ENCODE measurements at places on chromosomes 1 and 21.
A peak's percentile ranks its signal among the peaks of the same experiment; 100 is the strongest.

GRCh38 chr1:67261680-67262079 lies 46.0 kb upstream of the IL12RB2 start:
- no peak for DNase-seq

GRCh38 chr1:110433803-110434202 lies 17.1 kb upstream of the PROK1 start:
- DNase-seq = peak; percentile 17

DNA sequence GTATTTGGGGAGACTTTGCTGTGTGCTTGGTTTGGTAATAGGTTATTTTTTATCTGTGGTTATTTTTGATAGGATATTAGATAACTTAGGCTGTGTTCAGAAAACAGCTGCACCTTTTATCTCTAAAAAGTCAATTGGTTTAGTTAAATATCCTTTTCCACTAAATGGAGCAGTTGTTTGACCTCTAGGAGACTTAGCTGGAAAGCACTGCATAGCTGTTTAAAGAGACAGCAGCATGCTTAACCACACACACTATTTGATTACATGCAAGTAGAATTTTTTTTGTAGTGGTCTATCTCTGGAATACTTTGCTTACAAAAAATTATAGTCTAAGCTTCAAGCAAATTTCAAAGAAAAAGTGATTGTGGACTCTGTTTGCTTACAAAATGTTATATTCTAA lies 6.5 kb upstream of the PALMD start:
- DNase-seq = no peak

- no peak for DNase-seq
Measured at GRCh38 chr1:231188072-231188471, 26.2 kb downstream of the TRIM67 start.

- no peak for DNase-seq
Measured at GRCh38 chr1:157140063-157140588, 1.9 kb upstream of the ETV3 start.

- DNase-seq = peak; percentile 98
Measured at GRCh38 chr1:154607609-154608396, at the start of gene ADAR. Gene ADAR, minus strand, starts transcription at chr1:154608186. Its CDS starts 180 bp downstream, at chr1:154608006.

- DNase-seq = no peak
Measured at GRCh38 chr1:180888870-180889269, 23.8 kb upstream of the KIAA1614 start.

DNA sequence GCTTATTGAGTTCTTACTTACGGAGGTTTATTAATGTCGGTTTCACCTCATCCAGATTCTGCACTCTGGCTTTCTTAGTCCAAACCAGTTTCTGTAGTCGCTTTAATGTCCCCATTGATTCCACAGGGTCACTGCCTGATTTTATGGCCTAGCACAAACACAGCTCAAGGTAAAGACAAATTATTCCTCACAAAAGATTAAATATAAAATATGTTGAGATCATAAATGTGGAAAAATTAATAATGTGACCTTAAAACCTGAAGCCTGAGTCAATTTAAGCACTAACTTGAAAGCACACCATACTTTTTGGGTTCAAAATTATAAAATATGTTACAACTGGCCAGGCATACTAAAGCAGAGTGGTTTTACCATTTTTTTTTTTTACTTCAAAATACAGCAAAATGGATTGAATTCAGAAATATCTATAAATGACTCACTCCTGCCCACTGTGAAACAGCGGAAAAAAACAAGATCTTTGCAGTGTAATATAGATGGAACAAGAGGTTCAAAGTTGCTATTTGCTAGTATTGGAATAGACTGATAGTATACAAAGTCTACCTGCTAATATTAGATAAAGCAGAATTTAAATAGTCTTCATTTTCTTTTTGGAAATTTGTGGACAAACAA lies 37.6 kb upstream of the SAMSN1 start:
- DNase-seq = no peak

GRCh38 chr1:229094476-229095311 lies 176.2 kb upstream of the RAB4A start:
- DNase-seq = no peak

DNA sequence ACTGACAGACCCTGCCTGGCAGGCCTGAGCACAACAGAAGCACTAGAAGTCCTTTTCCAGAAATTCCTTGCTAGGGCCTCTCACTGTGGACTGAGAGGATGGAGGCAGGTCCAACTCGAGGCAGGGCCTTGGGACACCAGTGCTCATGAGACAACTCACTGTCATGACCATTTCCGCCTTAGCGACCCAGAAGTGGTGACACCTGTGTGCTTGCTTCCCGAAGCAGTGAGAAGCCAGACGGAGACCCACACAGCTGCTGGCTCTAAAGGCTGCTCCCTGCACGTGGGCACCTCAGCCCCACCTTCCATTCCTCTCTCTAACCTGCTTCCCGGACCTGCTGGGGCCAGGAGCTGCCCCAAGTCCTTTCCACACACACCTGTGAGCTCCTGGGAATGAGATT lies 33.0 kb downstream of the KCNC4 start:
- no peak for DNase-seq

- no peak for DNase-seq
Measured at GRCh38 chr1:63632110-63632509, 38.9 kb downstream of the PGM1 start.

DNA sequence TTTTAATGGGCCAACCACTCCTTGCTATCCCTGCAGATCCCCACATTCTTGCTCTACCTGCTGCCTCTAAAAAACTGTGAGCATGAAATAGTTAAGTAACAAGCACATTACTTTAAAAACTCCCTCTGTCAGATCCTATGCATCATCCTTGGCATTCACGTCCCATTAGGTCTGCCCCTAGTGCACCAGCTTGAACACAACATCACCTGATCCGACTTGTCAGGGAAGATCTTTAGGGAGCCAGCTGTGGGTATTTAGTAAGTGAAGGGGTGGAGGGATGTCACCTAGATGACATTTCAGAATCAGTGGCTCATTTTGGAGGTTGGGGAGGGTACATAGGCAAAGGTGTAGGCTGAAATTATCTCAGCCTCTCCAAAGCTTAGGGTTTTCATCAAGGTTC lies 33.5 kb downstream of the RXRG start:
- DNase-seq = no peak

DNA sequence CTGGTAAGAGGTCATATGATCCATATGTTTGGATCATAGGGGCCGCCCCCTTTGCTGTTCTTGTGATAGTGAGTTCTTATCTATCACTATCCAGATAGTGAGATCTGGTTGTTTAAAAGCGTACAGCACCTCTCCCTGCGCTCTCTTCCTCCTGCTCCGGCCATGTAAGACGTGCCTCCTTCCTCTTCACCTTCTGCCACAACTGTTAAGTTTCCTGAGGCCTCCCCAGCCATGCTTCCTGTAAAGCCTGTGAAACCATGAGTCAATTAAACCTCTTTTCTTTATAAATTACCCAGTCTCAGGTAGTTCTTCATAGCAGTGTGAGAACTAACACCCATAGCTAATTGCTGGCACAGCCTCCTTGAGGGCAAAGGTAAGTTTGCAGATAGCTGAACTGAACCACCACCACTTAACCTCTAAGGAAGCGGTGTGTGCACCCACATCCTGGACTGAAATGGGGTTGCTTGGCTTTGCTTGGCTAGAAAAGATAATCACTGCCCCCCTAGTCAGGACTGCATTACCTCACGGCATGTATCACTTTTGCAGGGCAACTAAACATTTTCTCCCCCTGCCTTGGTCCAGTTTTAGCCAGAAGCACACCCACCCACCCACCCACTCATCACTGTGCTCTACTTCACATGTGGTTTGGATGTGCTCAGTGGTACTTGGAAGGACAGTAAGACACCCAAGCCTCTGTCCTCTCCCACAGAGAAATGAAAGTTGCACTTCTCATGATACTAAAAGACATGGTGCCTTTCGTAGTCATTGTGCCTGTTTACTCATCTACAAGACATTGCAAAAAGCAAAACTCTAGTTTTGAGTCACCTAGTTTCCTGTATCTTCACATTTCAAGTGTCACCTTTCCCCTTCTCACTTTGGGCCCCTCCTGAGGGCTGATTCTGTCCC lies 23.1 kb upstream of the PTAFR start:
- DNase-seq = no peak

GRCh38 chr1:208060215-208060869 lies 149.4 kb upstream of the CD34 start:
- DNase-seq = no peak

- peak; percentile 93 for DNase-seq
Measured at GRCh38 chr1:68232289-68233148, at the start of gene WLS. Gene WLS, minus strand, starts transcription at chr1:68232523. Its CDS starts 224 bp downstream, at chr1:68232299.

DNA sequence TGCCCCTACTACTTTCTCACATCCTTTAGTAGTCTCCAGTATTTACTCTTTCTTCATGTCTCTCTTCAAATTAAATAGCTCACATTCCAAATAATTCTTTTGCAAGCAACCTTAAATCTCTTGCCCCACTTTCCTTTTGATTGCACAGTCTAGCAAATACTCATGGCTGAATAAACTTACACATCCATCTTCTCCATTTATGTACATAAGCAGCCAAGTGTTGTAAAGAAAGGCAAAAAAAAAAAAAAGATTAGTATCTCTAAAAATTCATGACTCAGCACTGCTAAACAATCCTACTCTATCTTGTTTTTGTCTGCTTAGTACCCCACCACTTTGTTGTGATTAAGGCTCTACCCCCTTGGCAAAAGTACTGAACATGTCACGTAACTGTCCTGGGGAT lies 42.6 kb downstream of the F13B start:
- DNase-seq = no peak

- DNase-seq = peak; percentile 32
Measured at GRCh38 chr1:211632808-211633523, 42.5 kb downstream of the NEK2 start.

- peak; percentile 17 for DNase-seq
Measured at GRCh38 chr1:165671526-165671925, 26.8 kb downstream of the ALDH9A1 start.

GRCh38 chr1:109821221-109821669 lies 57.5 kb upstream of the EPS8L3 start:
- peak; percentile 97 for DNase-seq

DNA sequence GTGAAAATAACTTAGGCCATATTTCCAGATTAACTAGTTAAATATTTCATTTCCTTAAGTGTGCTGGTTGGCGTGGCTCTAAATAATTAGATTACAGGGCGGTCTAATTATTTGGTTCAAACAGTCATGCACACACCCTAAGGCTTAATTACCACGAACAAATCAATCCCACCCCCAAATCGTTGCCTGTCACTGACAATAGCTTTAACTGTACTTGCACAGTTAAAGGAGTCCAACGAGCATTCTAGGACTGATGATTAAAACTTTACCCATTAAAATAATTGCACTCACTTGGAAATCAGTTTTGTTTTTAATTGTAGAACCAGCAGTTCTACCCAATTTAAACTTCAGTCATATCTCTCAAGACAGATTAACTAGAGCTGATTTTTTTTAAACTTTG lies 1.5 kb upstream of the POU2F1 start:
- DNase-seq = no peak

- DNase-seq = no peak
Measured at GRCh38 chr1:223330466-223330865, 33.5 kb downstream of the SUSD4 start.

GRCh38 chr1:179253286-179253972 lies 24.0 kb upstream of the ABL2 start:
- DNase-seq = peak; percentile 33

DNA sequence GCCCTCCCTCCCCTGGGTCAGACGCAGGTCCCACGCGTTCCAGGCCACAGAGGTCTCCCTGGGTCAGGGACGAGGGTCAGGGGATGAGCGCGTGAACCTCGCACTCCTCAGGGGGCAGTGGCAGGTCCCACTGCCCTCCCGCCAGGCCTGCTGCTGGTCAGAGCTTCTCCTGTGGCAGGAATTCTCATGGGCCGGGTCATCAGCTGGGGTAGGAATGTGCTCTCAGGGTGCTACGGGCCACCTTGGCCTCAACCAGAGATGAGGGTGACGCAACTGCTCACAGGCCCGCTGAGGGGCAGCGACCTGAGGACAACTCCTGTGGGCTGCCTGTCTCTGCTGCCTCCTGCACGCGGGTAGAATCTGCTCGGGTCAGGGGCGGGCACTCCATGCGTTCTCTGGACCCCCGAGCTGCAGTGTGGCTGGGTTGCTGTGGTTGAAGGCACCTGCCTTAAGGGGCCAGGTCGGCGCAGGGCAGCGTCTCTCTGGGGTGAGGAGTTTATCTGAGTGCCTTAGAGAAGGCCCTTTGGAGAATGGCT lies 128.8 kb downstream of the PRDM16 start:
- no peak for DNase-seq

DNA sequence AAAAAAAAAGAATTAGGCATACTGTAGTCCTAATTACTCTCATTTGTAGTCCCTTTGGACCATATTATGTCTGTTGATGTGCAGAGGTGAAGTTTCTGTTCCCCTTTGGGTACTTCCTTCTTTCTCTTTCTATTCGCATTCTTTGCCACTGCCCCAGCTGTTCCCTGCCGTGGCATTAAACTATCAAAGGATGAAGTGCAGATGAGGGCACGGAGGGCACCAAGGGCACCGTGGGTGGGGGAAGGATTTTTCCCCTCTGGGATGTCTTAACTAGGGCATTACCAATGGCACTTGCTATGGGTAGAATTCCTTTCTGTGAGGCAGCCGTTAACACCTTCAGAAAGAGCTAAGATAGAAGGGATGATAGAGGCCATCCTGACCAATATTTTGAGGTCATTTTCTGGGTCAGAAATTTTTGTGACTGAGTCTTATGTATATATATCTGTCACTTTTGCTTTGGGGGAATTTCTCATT lies 4.9 kb upstream of the MAPKAPK2 start:
- DNase-seq = no peak

DNA sequence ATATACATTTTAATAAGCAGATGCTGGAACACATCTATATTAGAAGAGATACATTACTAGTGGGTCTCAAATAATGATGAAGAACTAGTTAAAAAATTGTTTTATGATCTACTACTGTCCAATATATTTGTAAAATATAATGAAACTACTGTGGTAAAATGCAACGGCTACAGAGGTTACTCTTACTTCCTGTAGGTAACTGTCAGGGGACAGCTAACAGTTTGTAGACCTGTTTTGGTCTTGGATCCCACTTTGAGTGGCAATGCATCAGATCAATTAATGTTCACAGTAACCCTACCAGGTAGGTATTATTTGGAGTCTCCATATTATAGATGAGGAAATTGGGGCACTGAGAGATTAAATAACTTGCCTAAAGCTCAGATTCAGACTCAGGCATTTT lies 26.7 kb upstream of the MYSM1 start:
- no peak for DNase-seq

GRCh38 chr1:3403011-3403345 lies 51.5 kb upstream of the ARHGEF16 start:
- DNase-seq = no peak

DNA sequence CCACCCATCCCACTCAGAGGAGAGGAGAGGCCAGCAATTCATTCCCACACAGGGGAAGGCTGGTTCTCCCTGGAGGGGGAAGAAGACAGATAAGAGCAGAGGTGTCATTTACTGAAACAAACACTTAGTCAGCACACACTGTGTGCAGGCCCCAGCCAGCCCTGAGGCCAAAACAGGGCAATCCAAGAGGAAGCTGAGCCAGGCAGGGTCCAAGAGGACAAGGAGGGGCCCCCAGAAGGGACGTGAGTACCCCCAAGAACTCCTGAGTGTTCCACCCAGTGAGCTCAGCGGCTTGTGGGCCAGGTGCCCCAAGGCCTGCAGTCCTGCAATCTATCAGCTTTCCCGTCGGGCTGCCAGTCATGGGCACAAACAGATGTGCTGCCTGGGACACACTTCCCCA lies 15.8 kb downstream of the ADGRB2 start:
- peak; percentile 50 for DNase-seq

- DNase-seq = no peak
Measured at GRCh38 chr1:42888013-42888633, 41.7 kb downstream of the ZNF691 start.

GRCh38 chr1:116325922-116326321 lies 47.1 kb upstream of the ATP1A1 start:
- DNase-seq = no peak

- no peak for DNase-seq
Measured at GRCh38 chr1:199861020-199861795, 166.3 kb upstream of the NR5A2 start.
